ENCODE measurements at places on chromosomes 4 and X. TPM values are rescaled to one million over a fixed set of nuclear protein-coding genes. Genes with fewer than 3 reads are reported as not detected.

DNA sequence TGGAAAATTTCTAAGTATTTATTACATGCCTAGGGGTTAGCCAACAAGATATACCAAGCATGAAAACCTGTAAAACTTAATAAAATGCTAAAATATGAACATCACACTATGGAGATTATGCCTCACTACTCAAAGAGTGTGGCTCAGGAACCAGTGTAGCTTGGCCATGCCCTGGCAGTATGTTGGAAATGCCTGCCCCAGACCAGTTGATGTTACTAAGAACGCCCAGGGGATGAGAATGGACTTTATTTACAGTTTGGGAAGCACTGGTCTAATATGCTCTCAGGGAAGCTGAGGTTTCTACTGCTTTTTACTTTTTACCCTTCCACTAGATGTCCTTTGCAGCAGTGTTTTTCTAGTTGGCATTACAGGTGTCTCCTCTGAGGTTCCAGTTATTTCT, 23.7 kb upstream of the TXLNG start:
- no peak for DNase-seq

DNA sequence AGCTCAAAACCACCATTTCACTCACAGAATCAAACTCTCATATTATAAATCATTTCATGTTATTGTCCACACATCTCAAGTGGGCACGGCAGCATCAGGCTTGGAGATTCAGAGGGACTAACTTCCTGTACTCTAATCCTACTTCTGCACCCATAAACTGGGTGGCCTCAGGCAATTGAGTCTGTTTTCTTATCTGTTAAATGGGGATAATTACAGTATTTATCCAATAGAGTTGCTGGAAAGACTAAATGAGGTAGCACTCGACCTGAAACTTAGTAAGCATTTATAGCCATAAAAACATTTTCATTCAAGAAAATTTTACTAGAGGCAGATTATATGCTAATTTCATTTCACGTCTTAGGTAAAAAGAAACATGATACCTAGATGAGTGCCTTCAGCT, 13.0 kb downstream of the TBC1D1 start:
- DNase-seq = no peak

GRCh38 chrX:152735860-152736511, 2.4 kb downstream of the MAGEA12 start:
- DNase-seq = peak; percentile 10

Gene PDGFRA
- total RNA-seq = 60.5 TPM

DNA sequence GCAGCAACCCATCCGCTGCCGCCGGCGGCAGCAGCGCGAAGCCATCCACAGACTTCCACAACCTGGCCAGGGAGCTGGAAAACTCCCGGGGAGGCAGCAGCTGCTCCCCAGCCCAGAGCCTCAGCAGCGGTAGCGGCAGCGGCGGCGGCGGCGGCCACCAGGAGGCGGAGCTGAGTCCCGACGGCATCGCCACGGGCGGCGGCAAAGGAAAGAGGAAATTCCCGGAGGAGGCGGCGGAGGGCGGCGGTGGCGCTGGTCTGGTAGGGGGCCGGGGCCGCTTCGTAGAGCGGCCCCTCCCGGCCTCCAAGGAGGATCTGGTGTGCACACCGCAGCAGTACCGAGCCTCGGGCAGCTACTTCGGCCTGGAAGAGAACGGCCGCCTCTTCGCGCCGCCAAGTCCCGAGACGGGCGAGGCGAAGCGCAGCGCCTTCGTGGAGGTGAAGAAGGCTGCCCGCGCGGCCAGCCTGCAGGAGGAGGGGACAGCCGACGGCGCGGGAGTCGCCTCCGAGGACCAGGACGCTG, 4.9 kb downstream of the PRDM8 start:
- peak; percentile 98 for DNase-seq

GRCh38 chrX:11309220-11309619, 16.0 kb downstream of the AMELX start:
- DNase-seq = no peak

GRCh38 chr4:173666-174314, 49.5 kb downstream of the ZNF718 start:
- no peak for DNase-seq

DNA sequence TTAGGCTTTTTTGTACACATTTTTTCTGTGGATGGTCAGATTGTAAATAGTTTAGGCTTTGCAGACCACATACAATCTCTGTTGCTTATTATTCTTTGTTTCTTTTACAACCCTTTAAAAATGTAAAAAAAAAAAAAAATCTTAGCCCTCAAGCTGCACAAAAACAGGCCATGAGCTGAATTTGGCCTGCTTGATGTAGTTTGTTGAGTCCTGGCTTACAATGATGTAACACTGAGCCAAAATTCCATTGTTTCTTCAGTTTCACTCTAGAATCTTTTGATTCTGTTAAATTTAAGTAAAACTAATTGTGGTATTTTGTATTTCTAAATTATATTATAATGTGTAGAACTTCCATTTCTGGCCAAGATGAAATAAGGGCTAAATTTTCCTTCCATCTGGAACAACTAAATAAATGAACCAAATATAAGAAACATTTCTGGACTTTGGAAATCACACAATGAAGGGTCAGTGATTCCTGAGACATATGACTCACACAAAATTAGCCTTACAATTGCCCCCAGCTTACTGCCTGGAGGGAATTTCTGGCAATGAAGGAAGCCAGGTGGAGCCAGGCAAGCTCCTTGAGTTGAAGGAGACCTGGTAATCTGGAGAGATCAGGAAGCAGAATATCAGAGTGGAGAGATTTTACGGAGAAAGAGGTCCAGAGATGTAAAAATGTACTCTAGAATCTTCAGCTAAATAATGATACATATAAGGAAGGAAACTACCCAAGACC, 29.8 kb downstream of the IQCM start:
- no peak for DNase-seq

All from upper lobe of left lung (tissue), 6 donors.